ENCODE measurements at places on chromosomes 12 and 14.

- no peak for DNase-seq
Observed at GRCh38 chr14:67191768-67192290, 2.6 kb downstream of the GARIN2 start.

DNA sequence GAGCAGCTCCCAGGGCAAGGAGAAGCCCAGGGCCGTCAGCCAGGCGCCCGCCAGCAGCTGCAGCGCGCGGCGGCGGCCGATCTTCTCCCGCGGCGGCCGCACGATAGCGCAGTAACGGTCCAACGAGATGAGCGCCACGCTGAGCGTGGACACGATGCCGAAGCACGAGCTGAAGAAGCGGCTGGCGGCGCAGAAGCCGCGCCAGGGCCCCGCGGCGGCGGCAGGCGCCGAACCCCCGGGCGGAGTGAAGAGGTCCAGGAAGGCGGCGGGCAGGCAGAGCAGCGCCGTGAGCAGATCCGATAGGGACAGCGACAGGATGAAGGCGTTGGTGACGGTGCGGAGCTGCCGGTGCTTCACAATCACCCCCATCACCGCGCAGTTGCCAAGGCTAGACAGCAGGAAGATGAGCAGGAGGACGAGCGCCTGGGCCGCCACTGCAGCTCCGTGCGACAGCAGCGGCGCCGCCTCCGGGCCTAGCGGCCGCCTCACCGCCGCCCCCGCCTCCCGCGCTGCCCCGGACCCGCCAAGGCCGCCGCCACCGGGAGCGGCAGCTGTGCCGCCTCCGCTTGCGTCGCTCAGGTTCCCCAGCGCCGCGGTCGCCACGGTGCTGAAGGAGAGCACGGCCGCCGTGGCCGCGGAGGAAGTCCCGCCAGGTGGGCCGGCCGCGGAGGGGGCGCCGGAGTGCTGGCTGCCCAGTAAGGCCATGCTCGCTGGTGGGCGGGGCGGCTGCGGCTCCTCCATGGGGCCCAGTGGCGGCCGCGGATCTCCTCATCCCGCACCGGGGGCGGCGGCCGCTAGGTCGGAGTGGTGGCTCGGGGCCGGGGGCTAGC, 479 bp downstream of the GPR135 start:
- DNase-seq: peak; percentile 45

DNA sequence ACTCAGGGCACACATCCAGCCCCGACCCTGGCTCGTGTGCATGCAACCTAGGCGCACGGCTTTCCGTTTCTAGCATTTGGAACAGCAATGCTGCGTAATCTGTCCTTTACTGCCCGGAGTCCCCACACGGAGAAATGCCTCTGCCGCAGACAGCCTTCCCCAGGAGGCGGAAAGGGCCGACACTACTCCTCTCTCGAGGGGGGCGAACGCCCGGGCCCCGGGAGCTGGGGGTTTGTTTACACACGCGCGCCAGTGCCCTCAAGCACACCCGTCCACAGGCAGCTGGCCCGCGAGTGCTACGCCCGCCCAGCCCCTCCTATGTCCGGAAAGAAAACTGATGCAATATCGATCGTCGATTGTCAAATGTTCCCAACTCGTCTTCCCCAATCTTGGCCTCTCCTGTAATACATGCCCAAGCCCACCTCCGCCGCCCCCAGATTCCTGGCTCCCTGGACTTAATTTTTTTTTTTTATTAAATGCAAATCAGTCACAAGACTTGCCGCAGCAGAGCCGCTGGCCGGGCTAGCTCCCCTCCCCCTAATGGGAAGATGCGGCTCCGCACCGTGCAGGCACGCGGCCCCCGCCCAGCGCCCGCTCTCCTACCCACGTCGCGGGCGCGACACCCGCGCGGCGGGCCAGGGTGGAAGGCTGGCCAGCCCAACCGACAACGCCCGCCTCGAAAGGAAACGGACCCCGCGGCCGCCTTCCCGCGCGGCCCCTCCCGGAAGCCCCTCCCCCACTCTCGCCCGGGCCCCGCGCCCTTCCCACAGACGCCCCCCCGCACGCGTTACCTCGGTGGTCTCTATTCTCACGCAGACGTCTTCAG, 642 bp downstream of the SLC38A2 start:
- DNase-seq: peak; percentile 69

GRCh38 chr12:63968673-63969072, 124.2 kb downstream of the SRGAP1 start:
- DNase-seq: no peak

GRCh38 chr12:101552277-101552676, 42.5 kb upstream of the MYBPC1 start:
- peak; percentile 43 for DNase-seq
